ENCODE measurements at places on chromosomes 5 and 9.

DNA sequence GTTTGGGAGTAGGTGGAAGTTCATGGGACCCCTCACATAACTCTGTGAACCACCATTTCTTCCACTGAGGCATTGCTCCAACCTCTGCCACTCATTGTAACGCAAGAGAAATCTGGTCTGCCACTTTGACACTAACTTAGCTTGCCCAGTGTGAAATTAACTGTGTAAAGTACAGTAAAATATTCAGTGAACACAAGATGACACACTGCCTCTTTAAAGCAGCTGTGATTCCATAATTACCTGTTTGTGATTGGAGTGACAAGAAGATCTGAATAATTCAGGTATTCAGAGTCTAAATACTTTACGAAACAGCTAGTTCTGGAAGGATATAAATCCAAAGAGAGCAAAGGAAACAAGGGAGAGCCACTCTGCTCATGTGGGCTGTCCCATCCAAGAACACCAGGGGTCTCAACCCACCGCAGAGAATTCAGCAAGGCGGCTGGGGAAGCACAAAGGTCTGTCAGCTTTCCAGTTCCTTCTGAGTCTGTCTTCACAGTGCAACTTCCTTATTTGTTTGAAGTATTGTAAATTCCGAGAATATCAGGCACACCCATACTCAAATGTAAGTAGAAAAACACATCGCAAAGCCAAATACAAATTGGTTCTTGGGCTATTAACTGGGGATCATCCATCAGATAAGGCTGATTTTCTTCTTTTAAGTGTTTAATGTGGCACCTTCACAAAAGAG lies 86.9 kb downstream of the GNAQ start:
- DNase-seq = no peak

- DNase-seq = no peak
These were observed 21.9 kb downstream of the CSF2 start for GRCh38 chr5:132095424-132095972.

DNA sequence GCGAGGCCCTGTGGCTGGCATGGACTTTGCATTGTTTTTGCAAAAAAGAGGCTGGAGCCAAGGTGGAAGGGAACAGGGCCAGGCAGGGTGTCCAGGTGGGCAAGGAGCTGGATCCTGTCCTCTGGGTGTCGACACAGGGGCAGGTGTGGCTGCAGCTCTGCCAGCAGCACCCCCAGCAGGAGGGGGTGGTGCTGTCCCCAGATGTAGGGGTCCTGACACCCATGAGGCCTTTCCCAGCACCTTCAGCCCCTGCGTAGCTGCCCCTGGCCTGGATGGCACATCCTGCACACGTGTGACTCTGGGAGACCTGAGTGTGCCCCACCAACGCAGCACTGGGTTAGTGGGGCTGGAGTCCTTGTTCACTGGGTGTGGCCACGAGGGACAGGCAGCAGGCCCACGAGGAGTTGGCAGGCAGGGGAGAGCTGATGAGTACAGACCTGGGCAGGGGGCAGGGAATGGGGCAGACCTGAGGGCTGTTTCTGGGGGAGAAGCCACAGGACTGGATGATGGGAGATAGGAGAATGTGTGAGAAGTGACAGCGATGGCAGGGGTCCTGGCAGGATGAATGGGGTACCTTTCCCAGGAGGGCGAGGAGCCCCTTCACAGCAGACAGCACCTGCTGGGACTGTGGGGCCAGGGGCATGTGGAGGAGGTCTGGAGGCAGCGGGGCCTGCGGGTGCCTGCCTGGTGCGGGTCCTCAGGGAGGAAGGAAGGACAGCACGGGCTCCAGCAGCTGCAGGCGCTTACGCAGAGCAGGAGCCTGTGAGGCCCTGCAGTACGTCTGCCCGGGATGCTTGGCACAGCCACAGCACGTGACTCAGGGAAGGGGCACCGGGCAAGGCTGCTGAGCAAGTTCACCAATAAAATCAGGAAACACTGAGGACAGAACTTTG lies 3.6 kb upstream of the RASGEF1C start:
- DNase-seq = no peak

- no peak for DNase-seq
These were observed 58.1 kb downstream of the ADAMTS6 start for GRCh38 chr5:65423623-65424022.

DNA sequence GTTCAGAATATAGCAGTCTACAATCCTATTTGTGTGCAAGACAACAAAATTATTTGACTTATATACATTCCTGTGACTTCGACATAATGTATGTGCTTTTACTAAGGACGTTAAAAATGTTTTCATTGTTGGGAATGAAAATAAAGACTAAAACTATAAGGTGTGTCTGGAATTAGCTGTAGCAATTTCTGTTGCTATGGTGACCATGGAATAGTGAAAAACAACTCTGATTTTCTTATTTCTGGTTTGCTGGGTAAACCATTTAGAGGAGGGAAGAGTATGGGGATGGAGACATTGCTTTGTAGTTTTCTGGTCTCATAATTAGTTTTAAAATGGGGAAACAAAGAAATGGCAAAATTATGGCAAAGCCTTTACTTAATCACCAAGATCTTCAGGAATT lies 343.2 kb downstream of the SEMA5A start:
- DNase-seq = no peak

- no peak for DNase-seq
These were observed 1377.5 kb upstream of the CDH9 start for GRCh38 chr5:28415791-28416443.

DNA sequence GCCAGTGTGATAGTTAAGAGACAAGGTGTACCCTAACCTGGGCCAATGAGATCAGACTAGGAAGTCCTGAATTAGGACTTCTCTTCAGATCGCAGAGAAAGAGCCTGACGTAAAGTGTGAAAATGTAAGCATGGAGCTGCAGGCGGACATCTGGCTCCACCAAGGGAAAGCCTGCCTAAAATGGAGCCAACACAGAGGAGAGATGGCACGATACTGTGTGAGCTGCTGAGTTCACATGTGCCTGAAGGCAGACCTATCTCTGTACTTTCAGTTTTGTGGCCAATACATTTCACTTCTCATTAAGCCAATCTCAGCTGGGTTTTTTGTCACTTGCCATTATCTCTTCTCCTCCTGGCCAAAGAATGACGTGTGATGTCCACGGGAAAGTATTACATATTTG lies 210.5 kb downstream of the ELAVL2 start:
- no peak for DNase-seq

- no peak for DNase-seq
These were observed 14.5 kb downstream of the SH2D3C start for GRCh38 chr9:127763918-127764384.

DNA sequence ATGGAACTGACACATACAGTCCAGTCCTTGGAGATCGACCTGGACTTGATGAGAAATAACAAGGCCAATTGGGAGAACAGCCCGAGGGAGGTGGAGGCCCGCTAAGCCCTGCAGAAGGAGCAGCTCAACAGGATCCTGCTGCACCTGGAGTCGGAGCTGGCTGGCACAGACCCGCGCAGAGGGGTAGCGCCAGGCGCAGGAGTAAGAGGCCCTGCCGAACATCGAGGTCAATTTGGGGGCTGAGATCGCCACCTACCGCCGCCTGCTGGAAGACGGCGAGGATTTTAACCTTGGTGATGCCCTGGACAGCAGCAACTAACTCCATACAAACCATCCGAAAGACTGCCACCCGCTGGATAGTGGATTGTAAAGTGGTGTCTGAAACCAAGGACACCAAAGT lies 1610.1 kb upstream of the ACO1 start:
- DNase-seq = no peak

DNA sequence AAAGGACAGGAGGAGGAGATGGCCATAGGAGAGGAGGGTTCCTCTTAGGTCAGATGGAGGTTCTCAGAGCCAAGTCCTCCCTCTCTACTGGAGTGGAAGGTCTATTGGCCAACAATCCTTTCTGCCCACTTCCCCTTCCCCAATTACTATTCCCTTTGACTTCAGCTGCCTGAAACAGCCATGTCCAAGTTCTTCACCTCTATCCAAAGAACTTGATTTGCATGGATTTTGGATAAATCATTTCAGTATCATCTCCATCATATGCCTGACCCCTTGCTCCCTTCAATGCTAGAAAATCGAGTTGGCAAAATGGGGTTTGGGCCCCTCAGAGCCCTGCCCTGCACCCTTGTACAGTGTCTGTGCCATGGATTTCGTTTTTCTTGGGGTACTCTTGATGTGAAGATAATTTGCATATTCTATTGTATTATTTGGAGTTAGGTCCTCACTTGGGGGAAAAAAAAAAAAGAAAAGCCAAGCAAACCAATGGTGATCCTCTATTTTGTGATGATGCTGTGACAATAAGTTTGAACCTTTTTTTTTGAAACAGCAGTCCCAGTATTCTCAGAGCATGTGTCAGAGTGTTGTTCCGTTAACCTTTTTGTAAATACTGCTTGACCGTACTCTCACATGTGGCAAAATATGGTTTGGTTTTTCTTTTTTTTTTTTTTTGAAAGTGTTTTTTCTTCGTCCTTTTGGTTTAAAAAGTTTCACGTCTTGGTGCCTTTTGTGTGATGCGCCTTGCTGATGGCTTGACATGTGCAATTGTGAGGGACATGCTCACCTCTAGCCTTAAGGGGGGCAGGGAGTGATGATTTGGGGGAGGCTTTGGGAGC lies 3.1 kb downstream of the EGR1 start:
- DNase-seq = no peak

GRCh38 chr9:113579283-113580040 lies 115.9 kb downstream of the RGS3 start:
- DNase-seq = no peak

GRCh38 chr9:18126831-18127498 lies 347.0 kb upstream of the ADAMTSL1 start:
- DNase-seq = no peak

DNA sequence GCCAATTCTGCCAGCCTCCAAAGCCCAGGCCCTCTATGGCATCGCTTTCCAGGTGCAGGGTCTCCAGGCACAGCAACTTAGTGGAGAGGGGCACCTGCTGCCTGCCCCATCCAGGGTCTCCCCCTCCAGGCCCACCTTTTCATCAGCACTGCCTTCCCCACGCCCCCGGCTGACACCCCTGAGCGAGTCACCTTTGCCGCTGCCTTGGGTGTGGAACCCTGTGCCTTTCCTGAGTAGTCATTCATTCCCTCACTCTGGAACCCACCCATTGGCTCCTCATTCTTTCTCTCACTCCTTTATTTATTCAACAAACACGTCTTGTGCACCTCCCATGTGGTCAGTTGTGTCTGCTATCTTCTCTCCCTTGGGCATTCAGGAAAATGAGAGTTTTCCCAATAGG lies 14.5 kb upstream of the RPL26L1 start:
- no peak for DNase-seq

GRCh38 chr5:65970481-65971367 lies 44.3 kb downstream of the ERBIN start:
- DNase-seq = no peak

DNA sequence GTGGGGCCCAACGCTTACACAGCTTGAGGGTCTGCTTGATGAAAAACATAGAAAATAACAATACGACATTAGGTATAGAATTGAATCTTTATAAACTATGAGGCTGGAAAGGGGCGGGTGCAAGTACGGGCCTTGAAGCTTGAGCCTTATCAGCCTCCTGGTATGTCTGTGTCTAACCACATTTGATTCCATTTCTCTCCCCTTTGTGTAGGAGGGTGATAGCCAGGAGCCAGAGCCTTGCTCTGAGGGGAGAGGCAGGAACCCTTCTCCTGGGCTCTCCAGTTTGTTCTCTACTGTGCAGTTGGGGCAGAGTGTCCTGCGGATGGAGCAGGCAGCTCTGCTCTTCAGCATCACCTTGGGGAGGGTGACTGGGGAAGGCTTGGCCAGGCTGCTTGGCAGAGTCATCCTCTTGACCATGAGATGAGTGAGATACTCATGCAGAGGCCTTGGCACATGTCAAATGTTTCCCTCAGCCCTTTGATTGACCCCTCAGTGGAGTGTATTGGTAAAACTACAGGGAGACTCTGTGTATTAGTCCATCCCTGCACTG lies 153.5 kb downstream of the SEMA6A start:
- DNase-seq = no peak

DNA sequence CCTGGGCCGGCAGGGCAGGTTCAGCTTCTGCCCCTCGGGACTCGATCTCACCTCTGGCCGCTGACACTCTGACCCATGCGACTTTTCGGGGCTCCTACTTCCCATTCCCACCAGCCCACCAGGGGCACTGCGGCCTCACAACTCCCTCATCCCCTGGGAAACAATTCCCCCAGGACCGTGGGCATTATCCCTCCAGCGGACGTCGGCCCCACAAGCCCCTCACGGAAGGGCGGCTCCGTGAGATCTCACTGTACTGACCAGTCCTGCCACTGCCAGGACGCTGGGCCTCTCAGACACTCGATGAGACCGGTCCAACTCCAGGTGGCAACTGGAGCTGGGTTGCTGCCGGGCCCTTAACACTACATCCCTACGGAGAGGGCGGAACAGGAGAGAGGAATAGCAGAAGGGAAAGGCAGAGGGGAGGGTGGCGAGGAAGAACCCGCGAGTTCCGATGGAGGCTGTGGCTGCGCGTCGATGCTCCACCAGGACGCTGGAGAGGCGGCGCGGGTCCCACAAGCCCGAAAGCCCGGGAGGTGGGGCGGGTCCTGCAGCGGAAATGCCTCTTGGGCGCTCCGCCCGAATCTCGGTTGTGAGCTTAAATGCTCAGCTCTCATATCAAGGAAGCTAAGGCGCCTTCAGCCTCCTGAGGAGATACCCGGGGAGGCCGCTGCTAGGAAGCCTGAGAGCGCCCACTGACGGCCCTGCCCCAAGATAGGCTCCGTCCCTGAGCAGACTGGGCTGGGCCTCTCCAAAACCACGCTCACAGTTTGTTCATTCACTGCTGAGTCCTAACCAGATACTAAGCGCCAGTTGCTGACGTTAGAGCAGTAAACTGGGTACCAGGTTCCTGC lies 36.3 kb downstream of the VCP start:
- DNase-seq = no peak

DNA sequence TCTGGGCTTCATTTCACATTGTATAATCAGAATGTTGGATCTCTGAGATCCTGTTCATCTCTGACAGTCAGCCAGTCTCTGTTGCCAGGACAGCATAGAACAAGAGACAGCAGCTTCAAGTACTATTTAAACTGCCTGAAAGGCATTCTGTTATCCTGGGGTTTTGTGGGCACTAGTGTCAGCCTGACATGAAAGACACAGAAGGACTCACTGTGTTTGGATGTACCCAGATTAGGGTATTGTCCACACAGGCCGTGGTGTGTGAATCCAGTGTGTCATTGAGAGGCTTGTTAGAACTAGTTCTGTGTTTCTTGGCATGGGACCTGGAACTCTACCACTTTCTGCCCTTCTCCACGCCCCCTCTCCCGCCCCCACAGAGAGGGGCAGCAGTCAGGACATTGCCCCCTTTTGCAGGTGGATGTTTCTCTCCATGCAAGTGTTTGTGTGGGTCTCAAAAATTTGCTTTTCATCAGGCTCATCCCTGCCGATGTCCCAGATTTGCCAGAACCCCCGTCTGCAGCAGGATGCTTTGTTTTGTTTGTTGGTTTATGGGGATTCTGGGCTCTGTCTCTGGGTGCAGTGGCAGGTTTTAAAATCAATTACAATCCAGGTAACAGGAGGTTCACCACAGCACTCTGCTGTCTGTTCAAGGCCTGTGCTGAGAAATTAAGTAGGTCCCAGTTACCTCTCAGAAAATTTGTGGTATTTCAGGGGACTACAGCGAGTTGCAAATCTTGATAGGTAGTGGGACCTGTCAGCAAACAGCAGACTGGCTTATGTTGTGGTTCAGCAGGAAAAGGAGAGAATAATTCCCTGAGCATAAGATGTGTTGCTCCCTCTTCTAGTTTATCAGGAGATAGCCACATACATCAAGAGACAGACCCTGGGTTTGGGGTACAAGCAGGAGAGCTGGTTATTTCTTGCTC lies 144.6 kb downstream of the DOCK2 start:
- DNase-seq = no peak

Measured in HS-27A (cell line).